Activated CD4-positive, alpha-beta T cell treated with anti-CD3 and anti-CD28 coated beads, Interleukin-2, Interleukin-6, amounts not matched to agents 100 ng/mL and 50 ng/mL, durations not matched to agents 16 hours and 8 hours (primary cell): ENCODE measurements at places on chromosomes 5 and 9.

DNA sequence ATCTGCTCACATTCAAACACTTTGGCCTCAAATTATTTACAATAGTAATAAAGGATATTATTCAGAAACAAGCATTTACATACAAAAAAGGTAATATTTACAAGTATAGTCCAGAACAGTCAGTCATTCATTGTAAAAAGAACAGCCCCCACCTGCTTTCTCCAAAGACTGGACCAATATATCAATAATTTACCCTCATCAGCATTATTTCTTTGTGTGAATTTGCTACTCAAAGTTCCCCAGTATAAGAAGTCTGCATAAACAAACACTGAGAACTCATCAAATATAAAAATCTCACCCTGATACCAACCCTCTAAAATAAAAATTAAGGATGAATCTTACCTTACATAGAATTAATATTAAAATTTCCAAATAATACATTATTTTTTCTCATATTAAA, 267.8 kb upstream of the POU5F2 start:
- no peak for DNase-seq

DNA sequence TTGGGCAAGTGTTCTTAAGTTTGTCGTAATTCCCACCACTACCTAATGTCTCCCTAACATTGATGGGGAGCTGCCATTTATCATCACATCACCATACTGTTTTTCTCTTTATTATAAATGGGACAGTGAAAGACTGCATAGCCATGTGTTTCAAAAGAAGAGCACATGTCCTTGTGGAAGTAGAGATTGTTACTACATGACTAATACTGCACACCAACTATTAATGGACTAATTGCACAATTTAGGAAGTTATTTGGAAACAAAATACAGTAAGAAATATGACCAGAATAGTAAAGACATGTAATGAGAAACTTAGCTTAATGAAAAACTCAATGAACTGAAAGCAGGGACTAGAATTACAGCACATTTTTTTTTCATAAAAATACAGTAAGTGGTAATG, 12.0 kb upstream of the ELOVL7 start:
- DNase-seq, result no peak

DNA sequence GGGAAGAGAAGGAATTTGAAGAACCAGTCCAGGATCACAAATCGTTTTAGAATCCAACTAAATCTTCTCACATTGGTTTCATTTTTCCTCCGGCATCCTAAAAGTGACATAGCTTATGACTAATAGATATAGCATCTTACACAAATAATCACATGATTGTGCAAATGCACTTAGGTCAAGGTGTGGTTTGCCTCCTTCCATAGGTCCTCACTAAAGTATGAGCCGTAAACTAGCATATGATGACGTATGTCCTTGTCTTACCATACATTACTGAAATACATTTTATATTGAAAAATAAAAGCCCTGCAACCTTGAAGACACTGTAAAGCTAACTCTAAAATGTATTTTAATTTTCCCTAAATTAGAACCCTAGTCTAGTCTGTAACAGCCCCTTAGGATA, 362.7 kb upstream of the ADAMTS16 start:
- DNase-seq, result no peak

DNA sequence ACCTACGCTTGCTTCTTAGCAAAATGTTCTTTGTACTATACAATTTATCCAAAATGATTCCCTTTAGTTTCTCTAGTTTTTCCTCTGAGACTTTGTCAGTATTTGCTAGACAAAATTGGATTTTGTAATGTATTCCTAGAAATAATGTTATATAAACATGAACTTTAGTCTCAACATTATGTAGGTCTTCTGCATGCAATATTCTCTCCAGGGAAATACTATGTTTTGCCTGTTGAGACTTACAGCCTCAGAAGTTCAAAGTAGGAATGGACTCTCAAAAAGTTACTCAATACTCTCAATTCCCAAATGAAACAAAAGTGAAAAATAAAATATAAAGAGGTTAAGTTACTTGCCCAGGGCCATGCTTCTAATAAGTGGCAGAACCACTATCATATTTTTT, 24.8 kb upstream of the SMC2 start:
- DNase-seq, result no peak

- no peak for DNase-seq
Measured at GRCh38 chr9:74172874-74173273, 324.3 kb upstream of the RORB start.

DNA sequence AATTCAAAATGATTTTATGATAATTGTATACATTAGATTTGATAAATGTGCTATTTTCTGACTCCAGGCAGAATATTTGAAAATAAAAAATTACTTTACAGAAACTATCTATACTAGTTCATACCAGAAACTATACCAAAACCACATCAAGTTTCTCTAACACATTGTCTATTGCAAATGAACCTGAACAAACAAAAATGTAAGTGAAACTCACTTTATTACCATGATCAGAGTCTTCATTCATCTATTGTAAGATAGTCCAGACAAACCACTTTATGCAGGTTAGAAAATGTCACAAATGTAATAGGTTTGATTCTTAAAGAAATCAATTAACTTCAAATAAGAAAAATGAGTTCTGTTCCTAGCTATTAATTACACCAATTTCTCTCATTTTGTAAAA, 99.4 kb downstream of the OXCT1 start:
- no peak for DNase-seq

- DNase-seq, result no peak
Measured at GRCh38 chr9:21902136-21902535, 92.1 kb downstream of the CDKN2A start.

DNA sequence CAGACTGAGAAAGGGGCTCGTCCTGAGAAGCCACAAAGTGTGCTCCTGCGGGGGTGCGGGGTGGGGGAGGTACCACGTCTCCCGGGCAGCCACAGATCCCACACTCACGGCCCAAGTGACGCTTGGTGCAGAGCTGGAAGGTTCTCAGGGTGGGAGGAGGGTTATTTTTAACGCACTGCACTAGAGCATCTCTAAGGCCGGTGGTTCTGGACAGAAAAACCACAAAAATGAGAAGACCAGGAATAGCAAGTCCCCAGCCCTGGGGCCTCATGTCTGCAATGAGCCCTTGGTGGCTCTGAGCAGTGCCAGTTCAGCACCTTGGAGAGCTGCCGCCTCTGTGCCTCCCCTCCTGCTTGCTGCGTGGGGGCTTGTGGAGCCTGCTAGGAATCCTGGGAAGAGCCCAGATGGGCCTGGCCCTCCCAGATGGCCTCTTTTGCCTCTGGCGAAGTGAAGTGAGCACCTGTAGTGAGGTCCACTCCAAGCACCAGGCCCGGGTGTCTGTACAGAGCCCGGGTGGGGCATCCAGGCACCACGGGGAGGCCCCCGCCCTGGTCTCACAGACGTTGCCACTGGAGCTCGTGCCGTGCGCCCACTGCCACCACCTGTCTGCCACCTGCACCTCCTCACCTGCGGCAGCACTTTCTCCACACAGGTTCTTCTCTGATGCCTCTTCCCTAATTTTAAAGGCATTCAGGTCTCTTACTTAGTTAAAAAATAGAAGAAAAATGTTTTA, 48.9 kb upstream of the CACNA1B start:
- no peak for DNase-seq

- DNase-seq, result no peak
Measured at GRCh38 chr9:121218357-121219027, 16.8 kb upstream of the RAB14 start.

- DNase-seq, result no peak
Measured at GRCh38 chr9:137317021-137317717, 15.1 kb upstream of the NRARP start.

GRCh38 chr5:145920542-145921210, 15.7 kb upstream of the SH3RF2 start:
- DNase-seq, result no peak

- DNase-seq, result no peak
Measured at GRCh38 chr5:113302120-113302519, 132.7 kb downstream of the TSSK1B start.

DNA sequence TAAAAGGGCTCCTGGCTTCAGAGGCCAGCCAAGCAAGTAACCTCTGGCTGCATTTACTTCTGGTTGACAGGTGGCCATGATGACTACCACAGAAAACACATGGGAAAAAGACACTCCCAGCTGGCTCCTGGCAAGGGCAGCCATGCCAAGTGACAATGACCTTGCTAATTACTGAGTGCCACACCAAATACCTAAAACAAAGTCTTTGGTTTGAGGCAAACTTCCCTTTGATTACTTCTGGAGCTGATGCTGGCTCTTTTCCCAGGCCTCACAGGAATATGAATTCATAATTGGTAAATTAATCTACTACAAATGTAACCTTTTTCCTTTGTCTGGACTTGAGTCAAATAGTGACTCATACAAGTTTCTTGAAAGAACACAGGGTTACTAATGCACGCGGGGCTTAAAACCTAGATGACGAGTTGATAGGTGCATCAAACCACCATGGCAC, 61.0 kb downstream of the LPAR1 start:
- DNase-seq, result no peak

GRCh38 chr9:15743512-15743911, 190.7 kb downstream of the CCDC171 start:
- no peak for DNase-seq

DNA sequence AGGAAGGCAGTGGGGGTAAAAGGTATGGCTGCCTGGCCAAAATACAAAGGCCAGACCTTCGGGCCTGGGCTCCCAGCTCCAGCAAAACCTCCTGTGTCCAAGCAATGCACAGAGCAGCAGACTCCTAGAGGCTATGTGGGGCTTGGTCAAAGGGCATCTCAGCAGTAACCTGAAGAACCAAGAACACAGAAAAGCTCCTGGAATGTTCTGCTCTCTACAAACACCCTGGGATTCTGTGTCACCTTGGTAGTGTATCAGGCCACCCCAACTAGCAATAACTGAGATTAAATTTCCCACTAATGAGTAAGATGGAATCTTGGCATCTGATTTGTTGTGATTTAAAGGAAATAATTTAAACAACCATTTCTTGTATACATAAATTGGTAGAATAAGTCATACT, 158.6 kb downstream of the GLIS3 start:
- no peak for DNase-seq

- peak; percentile 62 for DNase-seq
Measured at GRCh38 chr5:54867310-54867944, 118.0 kb downstream of the ESM1 start.

GRCh38 chr5:73215891-73216610, 43.1 kb downstream of the TMEM174 start:
- DNase-seq, result peak; percentile 71

DNA sequence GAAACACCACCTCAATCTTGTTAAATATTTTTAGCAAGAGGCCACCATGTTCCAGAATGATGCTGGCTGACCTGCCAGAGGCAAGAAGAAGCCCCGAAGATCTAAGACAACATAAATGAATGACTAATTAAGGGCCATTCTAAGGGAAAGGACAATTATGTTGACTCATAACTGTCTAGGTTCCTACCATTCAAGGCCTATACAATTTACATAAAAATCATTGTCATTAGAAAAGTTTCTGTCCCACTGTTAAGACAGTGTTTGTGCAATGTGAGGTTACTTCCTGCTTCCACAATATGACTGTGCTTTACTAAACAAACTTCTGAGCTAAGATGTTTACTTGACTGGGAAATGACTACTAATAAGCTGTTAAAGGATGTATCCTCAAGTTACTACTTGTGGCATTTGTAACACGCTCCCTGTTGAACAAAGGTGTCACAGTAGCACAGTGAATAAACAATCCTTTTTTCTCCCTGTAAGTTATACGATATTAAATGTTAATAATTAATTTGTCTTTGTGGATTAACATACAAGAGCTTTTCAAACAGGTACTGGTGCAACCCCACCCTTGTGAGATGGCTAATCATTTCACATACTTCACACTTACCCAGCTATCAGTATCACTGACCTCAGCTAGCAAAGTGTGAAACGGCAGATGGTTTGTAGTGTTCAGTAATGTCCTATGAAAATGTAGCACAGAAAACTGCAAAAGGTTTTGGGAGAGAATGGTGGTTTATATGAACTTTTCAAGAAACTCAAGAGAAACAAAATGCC, 195.8 kb downstream of the EFNA5 start:
- peak; percentile 6 for DNase-seq

DNA sequence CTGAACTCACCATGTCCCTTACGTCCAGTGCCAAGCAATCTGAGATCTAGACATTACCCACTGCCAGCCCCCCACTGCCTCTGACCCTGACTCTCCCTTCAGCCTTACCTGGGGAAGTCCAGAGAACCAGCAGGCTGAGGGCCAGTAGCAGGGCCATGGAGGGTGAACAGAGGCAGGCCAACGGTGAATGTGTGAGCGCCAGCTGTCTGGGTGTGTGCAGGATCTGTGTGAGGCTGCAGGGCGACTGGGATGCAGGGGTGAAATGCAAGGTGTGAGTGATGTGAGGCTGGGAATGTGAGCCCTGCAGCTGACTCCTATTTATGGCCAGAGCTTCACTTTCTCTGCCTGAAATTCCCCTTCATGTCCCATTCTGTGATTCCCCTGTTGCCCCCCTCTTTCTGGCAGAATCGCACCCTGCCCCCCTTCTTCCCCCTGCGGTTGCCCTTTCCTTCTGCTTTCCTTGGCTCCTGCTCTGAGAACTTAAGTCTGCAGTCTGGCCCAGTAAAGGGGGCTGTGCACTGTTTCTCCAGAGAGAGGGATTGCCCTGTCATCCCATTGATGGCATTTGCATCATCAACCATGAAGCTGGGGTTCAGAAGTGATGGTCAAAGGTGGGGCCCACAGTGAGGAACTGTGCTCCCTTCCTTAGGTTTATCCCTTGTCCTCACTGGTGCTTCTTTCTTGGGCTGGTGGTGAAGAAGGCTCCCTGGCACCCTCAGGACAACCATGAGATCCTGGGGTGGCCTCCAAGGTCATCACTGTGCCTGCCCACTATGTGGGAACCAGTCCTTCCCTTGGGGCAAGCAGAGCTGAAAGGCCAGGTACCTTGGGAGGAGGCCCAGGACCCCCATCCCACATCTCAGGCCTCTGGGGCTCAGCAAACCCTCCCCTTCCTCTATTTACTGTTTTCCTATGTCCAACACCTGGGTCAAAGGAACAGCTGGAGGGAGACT, at the start of gene CCL19:
Gene CCL19 (minus strand): TSS at position 294 of the 953 bp plus-strand sequence. CDS start 137 bp downstream, at position 157.
- DNase-seq, result no peak

DNA sequence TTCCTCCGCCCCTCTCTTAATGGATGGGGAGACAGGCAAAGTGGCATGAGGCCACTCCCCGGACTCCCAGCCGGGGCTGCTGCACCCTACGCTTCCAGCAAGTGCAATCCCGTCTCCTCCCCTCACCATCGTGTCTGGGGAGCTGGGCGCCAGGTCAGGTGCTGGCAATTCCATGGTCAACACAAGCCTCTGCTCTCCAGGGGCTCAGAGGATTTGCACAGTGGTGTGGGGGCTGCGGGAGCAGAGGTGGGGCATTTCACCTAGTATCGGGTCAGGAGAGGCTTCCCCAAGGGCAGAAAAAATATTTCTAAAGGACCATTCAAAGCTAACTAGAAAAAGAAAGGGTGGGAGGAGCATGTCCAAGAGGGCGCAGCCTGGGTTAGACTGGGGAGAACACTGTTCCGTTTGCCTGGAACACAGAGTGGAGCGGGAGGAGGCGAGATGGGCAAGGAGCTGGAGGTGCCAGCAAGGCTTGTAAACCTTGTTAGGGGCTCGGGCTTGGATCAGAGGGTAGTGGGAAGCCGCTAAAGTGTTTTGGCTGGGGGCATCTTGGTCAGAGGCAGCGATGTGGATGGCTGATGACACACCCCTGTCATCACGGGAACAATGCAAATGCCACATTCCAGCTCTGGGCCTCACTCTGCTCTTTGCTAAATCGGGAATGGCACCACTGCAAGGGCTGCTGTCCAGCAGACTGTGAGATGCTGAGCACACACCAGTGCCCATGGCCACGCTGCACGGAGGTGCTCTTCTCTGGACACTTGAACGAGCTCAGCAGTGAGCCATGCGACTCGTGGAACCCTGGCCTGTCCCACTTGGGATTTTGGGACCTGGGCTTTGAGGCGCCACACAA, 191.7 kb downstream of the CDK5RAP2 start:
- no peak for DNase-seq
